Renal cortical epithelial cell (primary cell): ENCODE measurements at places on chromosomes 11 and 22. TPM values are rescaled to one million over a fixed set of nuclear protein-coding genes. Genes with fewer than 3 reads are reported as not detected.

- no peak for DNase-seq
These were observed 7.9 kb downstream of the ASPHD2 start for GRCh38 chr22:26436903-26437515.

GRCh38 chr22:28444659-28445058 is 235.0 kb downstream of the TTC28 start:
- DNase-seq: no peak

GRCh38 chr11:77217156-77217555 is 84.3 kb downstream of the GDPD4 start:
- DNase-seq: no peak

GRCh38 chr11:116700586-116701220 is 72.1 kb downstream of the BUD13 start:
- no peak for DNase-seq

DNA sequence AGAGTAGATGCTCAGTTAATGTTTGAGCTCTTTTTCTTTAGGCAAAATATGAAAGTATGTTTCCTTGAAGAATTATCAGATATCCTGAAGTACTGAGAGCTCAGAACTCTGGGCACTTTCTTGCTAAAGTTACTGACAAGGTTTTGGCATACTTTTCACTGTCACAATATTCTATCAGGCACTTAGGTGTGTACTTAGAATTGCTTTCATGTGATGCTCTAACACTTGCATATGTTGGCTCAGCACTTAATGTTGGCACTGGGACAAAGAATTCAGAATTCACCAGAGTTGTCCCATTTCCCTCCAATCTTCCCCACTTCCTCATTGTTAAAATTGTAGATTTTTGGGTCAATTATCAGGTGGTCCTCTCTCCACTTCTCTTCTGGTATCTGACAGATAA is 5.0 kb downstream of the MMP20 start:
- DNase-seq: no peak

GRCh38 chr11:33262011-33262645 is 4.9 kb downstream of the HIPK3 start:
- DNase-seq: peak; percentile 47

The ANGPTL5 gene
- total RNA-seq: not detected in 2 replicates
